Activated naive CD8-positive, alpha-beta T cell treated with anti-CD3 and anti-CD28 coated beads for 36 hours (primary cell): ENCODE measurements at places on chromosomes 1 and 21. TPM values are rescaled to one million over a fixed set of nuclear protein-coding genes. Genes with fewer than 3 reads are reported as not detected.

CSTB gene
- 33.6 TPM for total RNA-seq

C2CD4D gene
- total RNA-seq, result 0.68 TPM

CLCNKB gene
- total RNA-seq, result not detected

TMEM61 gene
- not detected for total RNA-seq

PLA2G2F gene
- total RNA-seq, result not detected

ACTL8 gene
- total RNA-seq, result not detected

S100A7A gene
- total RNA-seq, result not detected

TSPAN2 gene
- 0.16 TPM for total RNA-seq

UQCRH gene
- 457 TPM for total RNA-seq

PCBP3 gene
- 1.3 TPM for total RNA-seq

SH2D1B gene
- total RNA-seq, result not detected

KLHDC9 gene
- 0.46 TPM for total RNA-seq

PLA2G2A gene
- total RNA-seq, result not detected

KCNAB2 gene
- total RNA-seq, result 209 TPM

MATN1 gene
- 1.1 TPM for total RNA-seq

SLC5A9 gene
- total RNA-seq, result not detected

ADAM15 gene
- total RNA-seq, result 32.5 TPM

TLR5 gene
- 0.19 TPM for total RNA-seq

SYTL1 gene
- total RNA-seq, result 39.6 TPM

DCST1 gene
- not detected for total RNA-seq

S100A2 gene
- not detected for total RNA-seq

APOBEC4 gene
- total RNA-seq, result not detected

CCDC18 gene
- total RNA-seq, result 14.9 TPM

FAM72C gene
- total RNA-seq, result 8.8 TPM

SEC16B gene
- total RNA-seq, result not detected

CHIA gene
- total RNA-seq, result not detected

SELENBP1 gene
- total RNA-seq, result not detected

ERI3 gene
- 47.3 TPM for total RNA-seq

KRTAP21-2 gene
- not detected for total RNA-seq

SRP9 gene
- total RNA-seq, result 335 TPM

NTMT2 gene
- not detected for total RNA-seq

KRTAP21-3 gene
- not detected for total RNA-seq

UMODL1 gene
- not detected for total RNA-seq

OR10J1 gene
- not detected for total RNA-seq

CACNA1S gene
- not detected for total RNA-seq

CD247 gene
- 166 TPM for total RNA-seq

LY9 gene
- total RNA-seq, result 29.0 TPM

TNFRSF1B gene
- 187 TPM for total RNA-seq

DNM3 gene
- 0.34 TPM for total RNA-seq

SLC35F3 gene
- 8.1 TPM for total RNA-seq

GBP4 gene
- total RNA-seq, result 78.5 TPM

TSTD1 gene
- 44.8 TPM for total RNA-seq

C1orf53 gene
- 0.95 TPM for total RNA-seq

OR2M5 gene
- not detected for total RNA-seq

TSPAN1 gene
- total RNA-seq, result not detected

C1QB gene
- total RNA-seq, result not detected

DPH2 gene
- 65.2 TPM for total RNA-seq

PGLYRP3 gene
- total RNA-seq, result not detected

ICOSLG gene
- 0.92 TPM for total RNA-seq

COL6A1 gene
- 5.2 TPM for total RNA-seq

C4BPA gene
- not detected for total RNA-seq

CRNN gene
- not detected for total RNA-seq

PGLYRP4 gene
- total RNA-seq, result not detected

ERICH3 gene
- not detected for total RNA-seq

OR2L3 gene
- total RNA-seq, result not detected

ANXA9 gene
- not detected for total RNA-seq

LAMB3 gene
- 0.88 TPM for total RNA-seq

UBE2U gene
- not detected for total RNA-seq
